Cortex of kidney (tissue), 1 donor: ENCODE measurements at places on chromosomes 2 and 18.

DNA sequence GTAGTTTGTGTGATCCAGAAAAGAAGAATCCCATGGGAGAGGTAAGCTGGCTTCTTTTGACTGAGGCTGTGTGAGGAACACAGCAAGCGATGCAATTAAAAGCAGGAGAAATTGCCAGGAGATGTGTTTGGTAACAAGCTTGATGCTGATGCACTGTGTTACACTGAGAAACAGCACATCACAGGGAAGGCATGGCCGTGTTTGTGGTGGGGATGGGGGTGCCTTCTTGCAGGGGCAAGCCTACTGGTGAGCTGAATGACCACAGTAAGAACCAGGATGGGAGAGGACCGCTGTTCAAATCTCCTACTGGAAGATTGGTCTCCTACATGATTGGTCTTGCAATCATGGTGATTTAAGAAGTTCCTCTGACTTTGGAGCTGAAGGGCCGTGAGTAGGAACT is 477.7 kb upstream of the HS6ST1 start:
- no peak for DNase-seq

DNA sequence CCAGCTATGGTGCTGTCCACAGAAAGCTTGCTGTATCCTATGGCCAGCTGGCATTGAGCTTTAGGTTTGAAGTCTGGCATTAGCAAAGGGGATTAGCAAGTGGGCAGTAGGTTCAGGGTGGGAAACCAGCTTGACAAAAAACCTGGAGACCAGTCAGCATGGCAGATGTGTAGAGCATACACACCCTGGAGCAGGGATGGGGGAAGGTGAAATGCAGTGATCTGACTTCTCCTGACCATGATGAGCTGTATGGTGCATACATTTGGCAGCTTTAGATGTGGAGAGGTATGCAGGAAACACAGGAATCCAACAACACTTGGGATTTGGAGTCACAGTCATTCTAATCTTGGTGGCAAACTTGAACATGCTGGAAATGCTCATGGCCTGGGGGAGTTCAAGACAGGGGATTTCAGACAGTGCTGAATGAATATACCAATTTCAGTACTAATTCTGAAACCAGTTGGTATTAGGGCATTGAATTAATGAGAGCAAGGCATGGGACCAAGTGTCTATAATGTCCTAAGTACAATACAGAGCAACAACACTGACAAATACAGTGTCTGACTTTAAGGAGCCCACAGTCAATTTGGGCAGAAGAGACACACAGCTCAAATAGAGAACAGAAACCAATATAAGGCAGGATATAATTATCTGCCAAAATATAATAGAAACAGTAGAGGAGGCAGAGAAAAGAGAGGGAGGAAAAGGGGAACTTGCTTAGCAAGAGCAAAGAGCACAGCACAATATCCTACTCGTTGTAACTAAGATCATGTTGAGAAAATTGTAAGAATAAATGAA is 11.8 kb downstream of the ARHGAP15 start:
- DNase-seq: no peak

DNA sequence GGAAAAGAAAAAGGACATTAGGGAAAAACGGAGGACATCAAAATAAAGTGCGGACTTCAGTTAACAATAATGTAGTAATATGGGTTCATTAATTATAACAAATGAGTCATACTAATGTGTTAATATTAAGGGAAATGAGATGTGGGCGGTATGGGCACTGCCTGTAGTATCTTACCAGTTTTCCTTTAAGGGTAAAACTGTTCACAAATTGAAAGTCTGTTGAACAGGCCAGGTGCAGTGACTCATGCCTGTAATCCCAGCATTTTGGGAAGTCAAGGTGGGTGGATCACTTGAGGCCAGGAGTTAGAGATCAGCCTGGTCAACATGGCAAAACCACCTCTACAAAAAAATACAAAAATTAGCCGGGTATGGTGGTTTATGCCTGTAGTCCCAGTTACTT is 56.8 kb upstream of the PMAIP1 start:
- DNase-seq: no peak

DNA sequence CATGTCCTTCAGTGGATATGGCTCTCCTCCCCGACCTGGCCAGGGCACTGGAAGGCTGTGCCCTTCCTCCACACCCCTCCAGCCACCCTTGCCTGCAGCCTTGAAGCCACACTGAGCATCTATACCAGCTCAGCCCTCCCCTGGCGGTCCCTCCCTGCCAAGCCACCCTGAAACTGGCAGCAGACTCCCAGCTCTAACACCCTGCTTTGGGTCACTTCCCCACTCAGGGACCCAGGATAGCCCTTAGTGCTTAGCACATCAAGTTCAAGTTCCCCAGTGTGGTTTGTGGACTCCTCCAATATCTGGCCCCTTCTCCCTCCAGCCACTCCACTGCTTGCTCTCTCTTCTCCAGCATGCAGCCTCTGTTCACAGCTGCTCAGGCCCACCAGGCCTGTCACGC is 89.4 kb downstream of the TNS1 start:
- no peak for DNase-seq

DNA sequence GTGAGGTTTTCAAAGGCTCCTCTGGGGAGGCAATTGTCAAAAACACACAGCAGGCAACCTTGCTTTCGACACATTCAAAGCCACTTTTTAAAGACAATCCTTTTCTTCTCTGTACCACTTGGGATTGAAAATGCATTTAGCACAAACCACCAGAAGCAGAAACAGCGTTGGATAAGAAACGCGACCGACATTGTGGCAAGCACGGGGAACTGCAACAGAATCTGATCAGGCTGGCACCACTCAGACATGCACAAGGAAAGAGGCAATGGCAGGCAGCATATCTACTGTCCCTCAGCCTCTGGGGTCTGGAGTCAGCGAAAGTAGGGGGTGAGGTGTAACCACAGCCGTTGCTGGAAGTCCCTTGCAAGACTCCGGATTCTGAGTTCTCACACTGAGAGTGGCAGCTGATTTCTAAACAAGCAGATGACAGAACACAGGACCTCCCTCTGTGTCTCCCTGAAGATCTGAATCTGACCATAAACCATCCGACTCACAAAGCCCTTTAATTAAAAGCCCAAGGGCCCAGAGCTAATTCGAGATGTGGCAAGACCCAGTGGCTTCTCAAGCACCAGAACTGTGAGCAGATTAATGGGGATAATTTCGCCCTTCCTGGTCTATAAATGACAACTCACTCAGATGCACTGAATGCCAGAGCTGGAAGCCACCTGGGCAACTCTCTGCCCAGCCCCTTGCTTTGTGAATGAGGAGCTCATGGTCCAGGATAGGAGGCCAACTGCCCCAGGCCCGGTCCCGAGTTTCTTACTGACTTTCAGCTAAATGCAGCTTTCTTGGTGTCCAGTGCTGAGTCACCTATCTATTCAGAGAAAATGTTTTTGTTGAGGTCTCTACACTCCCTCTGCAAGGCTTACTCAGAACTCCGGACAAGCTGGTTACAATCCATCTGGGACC is 29.6 kb downstream of the CYRIA start:
- peak; percentile 5 for DNase-seq

GRCh38 chr2:60484133-60484645 is 69.3 kb downstream of the BCL11A start:
- no peak for DNase-seq

DNA sequence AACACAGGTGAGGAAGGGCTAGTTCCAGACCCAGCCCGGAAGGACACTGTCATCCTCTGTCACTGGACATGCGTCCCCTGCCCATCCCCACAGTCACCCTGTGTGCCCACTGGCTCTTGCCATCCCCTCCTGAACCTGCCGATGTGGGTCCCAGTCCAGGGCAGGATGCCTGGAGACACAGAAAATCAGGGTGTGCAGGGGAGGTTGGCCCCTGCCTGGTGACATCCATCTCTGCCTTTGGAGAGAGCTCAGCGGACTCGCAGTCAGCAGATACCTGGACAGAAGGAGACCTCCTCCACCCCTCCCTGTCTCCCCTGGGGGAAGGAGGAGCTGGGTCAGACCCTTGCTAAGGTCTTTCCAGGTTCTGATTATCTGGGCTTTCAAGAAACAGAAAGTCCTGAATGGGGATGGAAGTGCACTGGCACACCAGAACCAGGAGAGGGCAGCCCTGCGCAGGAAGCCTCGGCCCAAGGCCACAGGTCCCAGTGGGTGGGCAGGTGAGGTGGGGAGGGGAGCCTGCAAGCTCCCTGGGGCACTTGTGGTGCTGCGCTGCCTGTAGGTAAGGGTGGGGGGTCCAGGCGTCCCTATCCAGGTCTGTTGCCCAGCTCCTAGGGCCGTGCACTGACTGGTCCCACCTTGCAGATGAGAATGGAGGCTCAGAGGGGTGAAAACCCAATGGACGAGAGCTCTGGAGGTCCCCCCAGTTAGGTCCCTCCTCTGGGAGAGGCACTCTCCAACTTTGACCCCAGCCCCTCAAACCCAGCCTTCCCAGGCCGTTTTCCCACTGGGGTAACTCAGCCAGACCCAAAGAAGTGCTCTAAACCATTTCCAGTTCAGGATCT is 9.7 kb upstream of the OTOS start:
- DNase-seq: no peak

DNA sequence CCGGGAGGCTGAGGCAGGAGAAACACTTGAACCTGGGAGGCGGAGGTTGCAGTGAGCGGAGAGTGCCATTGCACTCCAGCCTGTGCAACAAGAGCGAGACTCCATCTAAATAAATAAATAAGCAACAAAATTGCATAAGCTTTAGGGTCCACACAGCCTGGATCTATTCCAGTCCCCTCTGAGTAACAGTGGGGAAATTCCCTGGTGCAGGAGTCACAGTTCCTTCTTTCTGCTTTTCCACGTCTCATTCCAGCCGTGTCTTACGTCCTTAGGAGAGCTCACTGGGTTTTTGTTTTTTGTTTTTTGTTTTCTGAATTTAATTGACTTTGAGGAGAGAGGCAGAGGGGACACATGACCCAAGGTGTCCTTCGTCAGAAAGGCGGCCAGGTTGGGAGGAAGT is 44.6 kb downstream of the B3GNT2 start:
- DNase-seq: no peak

- no peak for DNase-seq
These were observed 142.3 kb upstream of the TANK start for GRCh38 chr2:161017780-161018470.

- no peak for DNase-seq
These were observed 25.3 kb upstream of the ANXA4 start for GRCh38 chr2:69716555-69717120.

- DNase-seq: no peak
These were observed 139.1 kb downstream of the NXPH2 start for GRCh38 chr2:138640921-138641676.

DNA sequence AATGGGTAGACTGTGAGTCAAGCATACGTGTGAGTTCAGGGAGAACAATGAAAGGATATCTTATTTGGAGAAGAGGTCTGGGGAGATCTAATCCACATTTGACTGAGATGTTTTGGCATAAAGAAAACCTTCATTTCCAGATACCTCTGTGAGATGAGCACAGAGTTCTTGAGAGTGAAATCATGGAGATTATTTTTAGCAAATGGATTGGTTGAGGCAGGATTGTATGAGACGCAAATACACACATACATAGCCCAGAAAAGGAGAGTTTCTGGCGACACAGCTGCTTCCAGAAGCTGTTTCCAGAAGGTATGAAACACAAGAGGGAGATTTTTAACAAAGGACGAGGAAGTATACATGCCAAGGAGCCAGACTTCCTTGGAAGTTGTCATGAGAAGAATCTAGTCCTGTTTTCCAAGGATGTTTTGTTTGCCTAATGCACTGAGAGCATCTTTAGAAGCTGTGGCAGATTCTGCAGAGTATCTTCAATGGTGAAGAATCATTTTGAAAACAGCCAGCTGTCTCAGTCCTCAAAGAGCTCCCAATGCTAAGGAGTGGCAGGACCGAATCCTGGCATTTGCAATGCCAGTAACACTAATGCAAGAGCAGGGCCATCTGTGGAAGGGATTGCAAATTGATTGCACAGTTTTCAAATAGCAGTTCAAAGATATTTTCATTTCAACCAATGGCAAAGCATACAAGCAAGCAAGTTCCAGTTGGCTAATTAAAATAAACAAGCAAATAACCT is 177.2 kb downstream of the SETBP1 start:
- DNase-seq: no peak

DNA sequence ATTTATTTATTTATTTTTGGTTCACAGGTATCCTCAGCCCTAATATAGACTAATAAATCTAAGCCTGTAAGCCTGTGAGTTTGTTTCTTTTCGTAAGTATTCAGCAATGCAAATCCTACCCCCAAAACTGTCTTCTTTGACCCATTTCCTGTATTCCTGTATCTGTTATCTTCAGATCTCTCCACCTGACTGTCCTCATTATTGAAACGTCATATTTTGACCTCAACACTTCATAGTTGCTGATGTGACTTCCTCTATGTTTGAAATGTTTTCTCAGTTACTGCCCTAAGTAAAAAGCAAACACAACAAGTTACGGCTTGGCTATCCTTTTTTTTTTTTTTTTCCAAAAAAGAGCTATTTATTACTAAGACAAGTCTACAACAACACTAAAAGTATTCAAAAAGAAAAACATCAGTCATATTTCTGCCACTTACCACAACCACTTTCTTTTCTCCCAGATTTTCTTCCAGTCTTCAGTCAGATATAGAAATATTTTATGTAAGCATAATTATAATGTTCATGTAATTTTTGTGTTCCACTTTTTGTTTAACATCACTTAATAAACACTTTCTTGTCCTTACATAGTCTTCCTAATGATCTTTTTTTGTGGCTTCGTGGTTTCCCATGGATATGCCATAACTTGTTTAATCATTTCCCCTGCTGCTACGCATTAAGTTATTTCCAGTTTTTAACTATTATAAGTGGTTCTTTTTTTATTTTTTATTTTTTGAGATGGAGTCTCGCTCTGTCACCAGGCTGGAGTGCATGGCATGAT is 45.0 kb upstream of the EML4 start:
- no peak for DNase-seq

GRCh38 chr2:191927991-191928390 is 81.1 kb upstream of the CAVIN2 start:
- DNase-seq: no peak

DNA sequence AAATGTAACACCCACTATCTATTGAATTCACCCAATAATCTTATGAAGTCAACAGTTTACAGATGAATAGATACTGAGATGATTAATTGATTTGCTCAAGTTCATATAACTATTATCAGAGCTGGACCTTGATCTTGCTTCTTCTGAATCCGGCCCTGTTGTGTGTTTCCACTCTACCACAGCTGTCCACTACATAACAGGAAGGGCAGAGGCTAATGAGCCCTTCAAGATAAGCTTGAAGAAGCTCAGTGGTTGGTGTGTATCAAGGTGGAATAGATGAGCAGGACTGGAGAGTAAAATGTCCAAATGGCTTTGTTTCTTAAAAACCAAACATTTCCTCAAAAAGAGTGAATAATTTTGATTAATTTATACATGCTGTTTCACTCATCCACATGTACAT is 56.4 kb upstream of the ITGB6 start:
- DNase-seq: no peak
